Stimulated activated naive B cell treated with anti-CD40 and anti-IgM and Interleukin-4, amounts not matched to agents 10 μg/mL and 1 μg/mL and 100 μg/mL, for 72 hours (primary cell): ENCODE measurements at places on chromosomes 4 and X.
A peak's percentile ranks its signal among the peaks of the same experiment; 100 is the strongest.

- no peak for DNase-seq
Measured at GRCh38 chr4:100986360-100986868, 360.9 kb downstream of the PPP3CA start.

DNA sequence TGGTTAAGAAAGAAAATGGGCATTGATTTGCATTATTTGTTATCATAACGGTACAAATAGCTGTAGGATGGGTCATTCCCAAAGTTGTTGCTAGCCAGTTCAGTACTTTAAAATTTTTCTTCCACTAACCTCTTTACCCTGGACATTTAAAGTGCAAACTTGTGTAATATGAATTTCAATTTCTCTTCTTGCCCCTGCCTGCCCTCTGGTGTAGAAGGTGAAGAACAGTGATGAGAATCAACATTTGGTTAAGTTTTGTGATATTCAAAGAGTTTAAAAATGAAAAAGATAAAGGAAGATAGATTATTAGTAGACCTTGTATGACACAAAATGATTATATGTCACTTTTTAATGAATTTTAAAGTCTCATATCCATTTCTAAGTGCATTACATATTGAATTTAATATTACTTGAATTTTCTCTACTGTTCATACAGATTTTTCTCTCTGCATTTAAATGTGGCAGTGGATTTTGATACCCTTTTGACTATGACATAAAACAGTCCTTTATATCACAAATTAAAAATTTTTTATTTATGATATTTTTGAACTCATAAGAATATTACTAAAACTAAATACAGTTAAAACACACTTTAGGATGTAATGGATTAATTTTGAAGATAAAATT is 337.7 kb downstream of the BMPR1B start:
- no peak for DNase-seq

DNA sequence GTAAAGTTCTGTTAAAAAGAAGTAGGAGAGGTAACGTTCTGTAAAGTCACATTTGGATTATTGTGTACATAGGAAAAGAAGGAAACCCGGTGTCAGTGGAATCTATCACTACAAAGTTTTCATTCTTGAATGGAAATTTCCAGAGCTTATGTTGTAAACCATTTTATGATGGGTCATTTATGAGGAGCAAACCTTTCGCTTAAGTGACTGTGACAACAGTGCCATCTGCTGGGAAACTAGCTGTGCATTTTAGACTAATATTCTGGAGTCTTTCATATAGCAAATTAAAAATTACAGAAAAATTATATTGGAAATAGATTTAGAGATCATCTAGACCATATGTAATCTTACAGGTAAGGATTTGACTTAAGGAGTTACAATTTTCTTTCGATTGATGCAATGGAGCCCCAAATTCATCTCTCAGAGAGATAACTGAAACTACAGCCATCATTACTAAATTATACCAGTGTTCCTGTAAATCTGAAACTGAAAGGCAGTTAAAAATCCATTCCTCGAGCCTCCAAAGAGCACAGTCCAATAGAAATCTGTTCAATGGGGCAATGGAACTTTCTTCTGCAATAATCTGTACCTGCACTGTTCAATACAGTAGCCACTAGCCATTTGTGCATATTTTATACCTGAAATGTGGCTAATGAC is 26.9 kb downstream of the ASB9 start:
- no peak for DNase-seq

- peak; percentile 39 for DNase-seq
Measured at GRCh38 chr4:151324752-151325110, 674 bp downstream of the SH3D19 start.

- DNase-seq: no peak
Measured at GRCh38 chrX:22026731-22027130, 5.4 kb upstream of the PHEX start.
